Cortex of kidney (tissue), 1 donor: ENCODE measurements at places on chromosomes 7 and 10.

- no peak for DNase-seq
These were observed 61.3 kb downstream of the FOXL3 start for GRCh38 chr7:351256-351655.

- DNase-seq, result no peak
These were observed 38.6 kb downstream of the NEBL start for GRCh38 chr10:20858292-20859124.

GRCh38 chr10:70656489-70656888, 15.8 kb upstream of the ADAMTS14 start:
- DNase-seq, result no peak

- no peak for DNase-seq
These were observed 2.8 kb downstream of the FAM180A start for GRCh38 chr7:135745703-135746312.

- no peak for DNase-seq
These were observed 112.8 kb downstream of the CDK14 start for GRCh38 chr7:90708841-90709317.
